Activated T-helper 1 cell treated with Interleukin-2 at 50 U/mL for 16 hours (primary cell): ENCODE measurements at places on chromosomes 12 and 14.

GRCh38 chr14:32611752-32612151 is 282.7 kb downstream of the AKAP6 start:
- no peak for DNase-seq

DNA sequence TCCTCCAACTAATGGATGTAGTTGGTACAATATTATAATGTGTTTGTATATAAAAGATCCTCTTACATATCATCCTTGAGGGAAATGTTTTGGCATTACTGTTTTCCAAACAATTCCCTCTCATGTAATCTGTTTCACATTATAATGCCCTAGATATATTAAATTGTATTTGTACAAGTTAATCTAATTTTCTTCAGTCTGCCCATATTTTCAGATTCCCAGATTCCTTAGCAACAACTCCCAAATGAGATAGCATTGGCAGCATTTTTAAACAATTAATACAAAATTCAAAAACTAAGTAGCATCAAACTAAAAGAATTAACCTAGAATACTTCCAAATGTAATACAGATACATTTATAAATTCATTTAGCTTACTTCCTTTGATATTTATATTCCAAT is 860.2 kb downstream of the C12orf50 start:
- no peak for DNase-seq

- no peak for DNase-seq
Observed at GRCh38 chr14:62946221-62946620, 99.0 kb downstream of the KCNH5 start.

DNA sequence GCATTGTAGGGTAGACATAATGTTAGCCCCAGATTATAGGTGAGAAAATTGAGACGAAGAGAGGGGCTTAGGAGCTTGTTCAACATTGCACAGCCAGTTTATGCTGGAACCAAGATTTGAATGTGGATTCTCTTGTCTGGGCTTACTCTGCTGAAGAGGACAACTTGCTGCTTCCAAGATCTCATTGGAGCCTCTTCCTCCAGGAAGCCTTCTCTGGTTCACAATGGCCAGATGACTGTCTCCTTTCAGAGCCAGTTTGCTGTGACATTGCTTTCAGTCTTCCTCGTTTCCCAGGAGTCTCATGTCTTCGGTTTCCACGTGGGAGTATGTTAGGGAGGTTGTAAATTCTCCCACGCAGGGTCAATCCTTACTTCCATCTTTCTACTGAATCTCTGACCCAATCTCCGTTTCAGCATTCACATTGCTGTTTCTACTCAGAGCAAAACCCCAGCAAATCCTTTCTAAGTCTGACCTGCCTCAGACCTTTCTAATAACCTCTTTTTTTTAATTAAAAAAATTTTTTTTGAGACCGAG is 62.2 kb upstream of the LHX5 start:
- DNase-seq: no peak

- DNase-seq: no peak
Observed at GRCh38 chr14:64843548-64843947, 36.2 kb downstream of the SPTB start.

GRCh38 chr14:42163136-42163535 is 556.5 kb downstream of the LRFN5 start:
- no peak for DNase-seq

- no peak for DNase-seq
Observed at GRCh38 chr14:95652690-95653089, 33.5 kb upstream of the TCL1B start.

- DNase-seq: no peak
Observed at GRCh38 chr12:42162965-42163364, 18.3 kb upstream of the GXYLT1 start.

DNA sequence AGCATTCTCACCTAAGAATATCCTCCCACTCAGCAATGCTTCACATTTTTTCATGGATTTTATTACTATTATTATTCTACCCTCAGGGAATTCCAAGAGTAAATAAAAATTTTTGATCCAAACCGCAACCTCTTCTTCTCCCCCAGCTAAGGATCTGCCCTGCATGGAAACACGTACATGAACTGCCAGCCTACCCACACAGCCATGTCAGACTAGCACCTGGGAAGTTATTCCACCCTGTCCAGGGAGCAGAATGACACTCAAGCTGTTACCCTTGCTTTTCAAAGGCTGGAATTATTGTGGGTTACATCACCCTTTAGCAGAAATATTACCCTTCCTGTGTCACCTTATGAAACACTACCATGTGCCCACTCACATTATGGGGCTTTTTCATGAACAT is 227.3 kb upstream of the USP15 start:
- no peak for DNase-seq

- no peak for DNase-seq
Observed at GRCh38 chr12:73308747-73309146, 1036.6 kb downstream of the TRHDE start.

GRCh38 chr14:81579115-81579514 is 45.5 kb upstream of the SEL1L start:
- no peak for DNase-seq

- DNase-seq: no peak
Observed at GRCh38 chr12:94768398-94769046, 118.2 kb upstream of the TMCC3 start.

- DNase-seq: no peak
Observed at GRCh38 chr12:69719336-69720316, 19.0 kb upstream of the RAB3IP start.

DNA sequence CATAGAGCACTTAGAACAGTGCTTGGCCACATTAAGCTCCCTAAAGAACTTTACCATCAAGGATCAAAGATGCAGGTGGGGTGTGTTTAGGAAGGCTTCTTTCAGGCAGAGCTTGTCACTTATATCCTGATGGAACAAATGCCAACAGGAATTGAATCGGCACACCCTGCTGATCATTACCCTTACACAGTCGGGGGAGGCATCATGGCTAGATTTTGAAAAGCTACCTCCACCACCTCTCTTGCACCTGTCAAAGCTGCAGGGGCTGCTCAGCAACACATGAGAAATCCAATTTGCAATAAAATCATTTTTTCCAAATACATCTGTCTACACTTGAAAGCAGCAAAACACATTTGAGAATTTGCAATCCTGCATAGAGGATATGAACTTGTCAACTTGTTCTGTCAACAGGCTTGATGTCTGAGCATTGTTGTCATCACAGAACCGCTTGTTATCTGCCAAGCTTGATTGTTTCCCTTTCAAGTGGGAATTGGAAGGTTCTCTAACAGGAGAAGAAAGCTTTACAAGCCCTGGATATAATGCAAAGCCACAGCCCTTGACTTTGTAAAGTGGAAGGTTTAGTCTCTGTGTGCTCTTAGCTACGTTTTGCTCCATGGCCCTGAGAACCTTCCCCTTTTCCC is 24.6 kb upstream of the TRIM9 start:
- no peak for DNase-seq

DNA sequence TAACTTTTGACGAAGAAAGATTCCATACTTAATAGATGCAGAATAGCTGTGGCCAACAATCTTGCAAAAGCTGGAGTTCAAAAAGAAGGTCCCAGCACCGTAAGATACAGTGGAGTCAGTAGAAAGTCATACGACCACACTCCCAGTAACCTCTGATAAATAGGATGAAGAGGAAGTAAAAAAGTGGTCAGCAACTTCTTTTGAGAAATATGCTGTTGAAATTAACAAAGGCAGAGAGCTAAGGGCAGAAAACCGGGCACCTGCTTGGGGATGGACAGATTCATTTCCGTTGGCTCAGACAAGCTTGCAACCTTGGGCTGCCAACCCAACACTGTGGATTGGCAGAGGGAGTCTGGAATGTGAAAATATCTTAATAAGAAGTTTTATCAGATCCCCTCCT is 40.0 kb downstream of the BTG1 start:
- no peak for DNase-seq

DNA sequence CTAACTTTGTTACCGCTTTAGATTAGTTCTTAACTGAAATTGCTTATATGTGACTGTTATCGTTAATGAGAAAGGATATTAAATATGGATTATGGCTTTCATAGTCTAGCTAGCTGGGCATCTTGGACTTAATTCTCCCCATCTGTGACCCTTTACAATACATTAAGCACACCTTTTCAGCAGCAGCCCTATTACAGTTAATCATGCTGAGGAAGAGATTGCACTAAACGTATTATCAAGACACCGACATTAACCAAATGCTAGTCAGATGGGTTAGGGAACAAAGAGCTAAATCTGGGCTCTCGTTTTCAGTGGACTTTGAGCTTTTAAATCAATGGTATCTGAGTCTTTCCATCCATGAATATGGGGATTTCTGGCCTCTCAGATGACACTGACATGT is 447.5 kb upstream of the DCN start:
- no peak for DNase-seq

GRCh38 chr14:78399316-78399889 is 229.2 kb downstream of the NRXN3 start:
- DNase-seq: no peak

DNA sequence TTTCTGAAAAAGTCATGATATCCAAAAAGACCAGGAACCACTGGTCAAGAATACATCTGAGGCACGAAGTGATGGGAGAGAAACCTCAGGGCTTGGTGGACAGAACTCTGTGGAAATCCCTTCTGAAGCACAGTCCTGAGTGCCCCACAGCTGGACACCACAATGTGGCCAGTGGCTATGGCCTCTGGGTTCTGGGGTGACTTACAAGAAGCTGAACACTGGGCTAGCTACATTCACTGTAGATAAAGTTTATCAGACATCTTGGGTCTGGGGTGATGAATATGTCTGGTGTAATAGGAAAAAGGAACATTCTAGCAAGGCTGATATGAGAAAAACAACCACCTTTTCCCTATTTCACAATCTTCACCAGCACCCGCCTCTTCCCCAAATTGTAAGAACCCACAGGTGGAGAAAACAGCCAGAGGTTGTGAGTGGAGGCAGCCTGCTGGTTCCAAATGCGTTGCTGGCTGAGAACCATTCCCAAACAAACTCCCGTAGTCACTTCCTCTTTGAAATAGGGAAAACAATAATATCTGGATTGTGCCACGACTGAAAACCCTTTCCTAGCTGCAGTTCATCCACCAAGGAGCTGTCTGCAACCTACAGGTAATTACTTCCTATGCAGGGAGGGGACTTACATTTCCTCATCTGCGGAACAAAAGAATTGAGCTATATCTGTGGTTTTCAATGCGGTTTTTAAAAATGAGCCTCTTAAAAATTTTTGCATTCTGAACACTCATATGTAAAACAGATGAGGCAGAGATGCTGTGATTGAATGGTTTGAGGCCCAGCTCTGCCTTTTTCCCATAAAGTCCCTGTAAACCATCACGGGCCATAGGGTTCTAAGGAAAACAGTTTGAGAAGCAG is 193.6 kb downstream of the SLC41A2 start:
- no peak for DNase-seq

GRCh38 chr14:31244626-31245025 is 37.0 kb upstream of the HECTD1 start:
- no peak for DNase-seq

DNA sequence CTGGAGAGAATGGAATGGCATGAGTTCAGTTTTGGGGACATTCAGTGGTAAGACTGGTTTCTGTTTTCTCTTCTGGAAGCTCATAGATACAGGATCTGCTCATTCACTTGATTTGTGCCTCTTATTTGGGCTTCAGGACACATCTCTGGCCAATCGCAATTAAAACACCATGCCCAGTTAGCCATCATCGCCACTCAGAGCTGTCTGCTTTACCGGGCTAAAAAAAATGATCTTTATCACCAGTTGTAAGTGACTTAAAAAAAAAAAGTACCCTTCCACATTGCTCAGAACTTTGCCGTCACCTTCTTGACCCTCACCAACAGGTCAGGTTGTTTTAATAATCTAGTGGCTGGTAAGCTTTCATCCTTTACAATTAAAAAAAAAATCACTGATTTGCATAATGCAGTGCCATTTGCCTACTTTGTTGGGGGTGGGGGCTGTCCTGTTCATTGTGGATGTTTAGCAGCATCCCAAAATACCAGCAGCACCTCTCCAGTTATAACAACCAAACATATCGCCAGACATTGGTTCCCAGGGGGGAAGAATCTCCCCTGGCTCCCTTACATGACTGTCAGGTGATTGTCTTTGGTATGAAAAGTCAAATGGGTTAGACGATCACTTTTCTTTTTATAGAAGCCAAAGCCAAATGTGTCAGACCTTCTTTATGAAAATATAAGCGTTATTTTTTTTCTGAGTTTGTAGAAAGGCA is 150.1 kb downstream of the PRKCH start:
- no peak for DNase-seq

GRCh38 chr12:103647267-103647666 is 60.2 kb downstream of the STAB2 start:
- no peak for DNase-seq

- no peak for DNase-seq
Observed at GRCh38 chr12:29610473-29611170, 113.1 kb upstream of the OVCH1 start.

DNA sequence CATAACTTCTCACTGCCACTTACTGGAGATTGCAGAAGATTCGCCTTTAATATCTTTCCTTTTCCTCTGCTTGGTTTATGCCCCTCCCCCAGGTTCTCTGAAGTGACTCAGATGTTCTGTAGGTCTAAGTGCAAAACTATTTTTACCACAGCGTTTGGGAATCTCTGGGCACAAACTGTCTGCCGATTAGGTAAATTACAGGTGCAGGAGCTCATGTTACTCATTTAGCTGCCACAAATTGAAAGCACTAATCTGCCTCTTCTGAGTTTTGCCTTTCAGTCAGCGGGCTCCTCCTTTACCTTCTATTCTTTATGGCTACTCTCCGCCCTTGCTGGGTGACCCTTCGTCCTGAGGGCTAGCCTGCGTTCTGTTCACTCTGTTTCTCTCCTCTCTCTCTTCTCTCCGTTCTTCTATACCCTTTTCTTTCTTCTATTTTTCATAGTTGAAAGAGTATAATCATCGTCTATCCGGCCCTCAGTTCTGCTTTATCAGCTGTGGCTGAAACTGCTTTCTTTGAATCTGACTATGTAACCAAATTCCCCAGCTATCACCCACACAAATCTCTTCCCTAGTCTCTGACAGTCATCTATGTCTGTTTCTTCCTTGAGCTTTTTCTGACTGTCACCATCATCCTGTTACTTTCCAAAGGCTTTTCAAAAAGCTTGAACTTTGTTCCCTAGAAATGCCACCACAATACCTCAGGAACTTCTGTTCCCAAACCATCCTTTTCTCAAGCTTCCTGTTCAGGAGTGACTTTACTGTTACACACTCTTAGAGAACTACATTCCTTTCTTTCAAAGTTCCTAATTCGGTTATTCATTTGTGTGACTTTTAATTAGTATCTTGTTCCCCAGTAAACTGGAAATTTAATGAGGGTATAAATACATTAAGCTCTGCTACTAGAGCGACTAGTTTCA is 4.3 kb upstream of the MYF6 start:
- DNase-seq: no peak

GRCh38 chr14:94385553-94386057 is 2.8 kb downstream of the SERPINA1 start:
- DNase-seq: no peak

- no peak for DNase-seq
Observed at GRCh38 chr14:99744199-99744872, 48.9 kb upstream of the EML1 start.

GRCh38 chr14:91140672-91141071 is 26.8 kb downstream of the DGLUCY start:
- DNase-seq: no peak
